NCI-H526 treated with DMSO at 0.1 percent for 48 hours (cell line): ENCODE measurements at places on chromosomes 16 and 17.

DNA sequence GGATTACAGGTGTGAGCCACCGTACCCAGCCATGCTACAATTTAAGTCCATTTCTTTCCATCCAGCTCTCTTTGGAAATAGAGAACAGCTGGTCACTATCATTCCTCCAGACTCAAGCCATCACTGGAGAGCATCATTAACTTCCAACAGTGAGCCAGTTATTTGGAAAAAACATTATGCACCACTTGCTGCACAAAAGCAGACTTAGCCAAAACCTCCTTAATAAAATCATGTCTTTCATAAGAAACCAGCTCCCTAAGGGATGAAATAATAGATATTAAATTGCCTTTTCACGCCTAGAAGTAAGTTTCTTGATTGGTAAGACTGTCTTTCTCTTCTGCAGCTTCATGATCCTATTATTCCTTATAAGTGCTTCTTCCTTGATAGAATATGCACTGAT lies 17.9 kb downstream of the SLC39A11 start:
- DNase-seq = no peak

DNA sequence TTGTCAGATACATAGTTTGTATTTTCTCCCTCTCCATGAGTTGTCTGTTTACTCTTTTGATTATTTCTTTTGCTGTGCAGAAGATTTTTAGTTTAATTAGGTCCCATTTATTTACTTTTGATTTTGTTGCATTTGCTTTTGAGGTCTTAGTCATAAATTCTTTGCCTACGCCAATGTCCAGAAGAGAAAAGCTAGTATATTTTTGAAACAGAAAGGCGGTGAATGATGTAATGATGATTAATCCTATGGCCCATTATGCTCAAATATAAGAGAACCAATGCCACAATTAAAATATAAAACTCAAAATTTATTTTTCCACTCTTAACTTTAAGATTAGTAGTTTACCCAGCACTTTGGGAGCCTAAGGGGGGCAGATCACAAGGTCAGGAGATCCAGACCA lies 59.8 kb upstream of the SMIM36 start:
- DNase-seq = no peak

GRCh38 chr16:49534901-49535610 lies 161.5 kb downstream of the C16orf78 start:
- DNase-seq = no peak

GRCh38 chr17:66665194-66665593 lies 169.7 kb upstream of the CACNG5 start:
- no peak for DNase-seq

DNA sequence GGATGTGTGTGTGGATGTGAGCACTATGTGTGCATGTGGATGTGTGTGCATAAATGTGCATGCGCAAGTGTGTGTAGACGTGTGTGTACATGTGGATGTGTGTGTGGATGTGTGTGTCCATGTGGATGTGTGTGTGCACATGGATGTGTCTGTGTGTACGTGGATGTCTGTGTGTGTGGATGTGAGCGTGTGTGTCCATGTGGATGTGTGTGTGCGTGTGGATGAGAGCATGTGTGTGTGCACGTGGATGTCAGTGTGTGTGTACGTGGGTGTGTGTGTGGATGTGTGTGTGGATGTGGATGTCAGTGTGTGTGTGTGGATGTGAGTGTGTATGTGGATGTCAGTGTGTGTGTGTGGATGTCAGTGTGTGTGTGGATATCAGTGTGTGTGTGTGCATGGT lies 63.6 kb upstream of the DOC2B start:
- no peak for DNase-seq

DNA sequence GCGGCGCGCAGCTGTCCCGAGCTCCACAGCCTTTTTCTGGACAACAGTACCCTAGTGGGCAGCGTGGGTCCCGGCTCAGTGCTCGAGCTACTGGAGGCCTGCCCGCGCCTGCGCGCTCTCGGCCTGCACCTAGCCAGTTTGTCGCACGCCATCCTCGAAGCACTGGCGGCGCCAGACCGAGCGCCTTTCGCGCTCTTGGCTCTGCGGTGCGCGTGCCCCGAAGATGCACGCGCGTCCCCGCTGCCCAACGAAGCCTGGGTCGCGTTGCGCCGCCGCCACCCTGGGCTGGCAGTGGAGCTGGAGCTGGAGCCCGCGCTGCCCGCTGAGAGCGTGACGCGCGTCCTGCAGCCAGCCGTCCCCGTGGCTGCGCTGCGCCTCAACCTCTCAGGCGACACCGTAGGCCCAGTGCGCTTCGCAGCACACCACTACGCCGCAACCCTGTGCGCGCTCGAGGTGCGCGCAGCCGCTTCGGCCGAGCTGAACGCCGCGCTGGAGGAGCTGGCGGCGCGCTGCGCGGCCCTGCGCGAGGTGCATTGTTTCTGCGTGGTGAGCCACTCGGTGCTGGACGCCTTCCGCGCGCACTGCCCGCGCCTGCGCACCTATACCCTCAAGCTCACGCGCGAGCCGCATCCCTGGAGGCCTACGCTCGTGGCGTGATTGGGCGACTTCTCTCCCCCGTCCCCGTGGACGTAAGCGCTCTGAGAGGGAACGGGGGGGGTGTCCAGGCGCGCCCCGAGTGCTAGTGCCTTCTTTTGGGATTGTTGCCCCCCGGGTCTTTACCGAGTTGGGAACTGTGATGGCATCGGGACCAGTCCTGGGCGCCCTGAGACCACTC lies 1.2 kb upstream of the HSF4 start:
- DNase-seq = peak; percentile 37

GRCh38 chr17:1847191-1847590 lies 17.4 kb downstream of the RPA1 start:
- no peak for DNase-seq

- DNase-seq = no peak
Observed at GRCh38 chr16:84085773-84086172, 31.0 kb downstream of the MBTPS1 start.

DNA sequence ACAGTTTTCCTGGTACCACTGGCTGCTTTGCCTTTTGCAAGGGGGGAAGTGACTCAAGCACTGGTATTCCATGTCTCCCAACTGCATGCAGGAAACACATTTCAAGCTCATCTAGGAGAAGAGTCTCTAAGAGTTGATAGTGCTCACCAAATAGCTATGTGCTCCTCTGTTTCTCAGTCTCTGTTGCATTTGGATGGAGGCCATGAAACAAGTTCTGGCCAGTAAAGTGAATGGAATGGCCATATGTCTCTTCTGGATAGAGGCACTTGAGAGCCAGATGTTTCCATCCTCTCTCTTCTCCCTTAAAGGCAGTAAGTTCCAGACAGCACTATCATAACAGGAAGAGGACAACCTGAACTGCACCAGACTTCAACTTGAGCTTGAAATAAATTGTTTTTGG lies 60.6 kb downstream of the C16orf82 start:
- DNase-seq = no peak

DNA sequence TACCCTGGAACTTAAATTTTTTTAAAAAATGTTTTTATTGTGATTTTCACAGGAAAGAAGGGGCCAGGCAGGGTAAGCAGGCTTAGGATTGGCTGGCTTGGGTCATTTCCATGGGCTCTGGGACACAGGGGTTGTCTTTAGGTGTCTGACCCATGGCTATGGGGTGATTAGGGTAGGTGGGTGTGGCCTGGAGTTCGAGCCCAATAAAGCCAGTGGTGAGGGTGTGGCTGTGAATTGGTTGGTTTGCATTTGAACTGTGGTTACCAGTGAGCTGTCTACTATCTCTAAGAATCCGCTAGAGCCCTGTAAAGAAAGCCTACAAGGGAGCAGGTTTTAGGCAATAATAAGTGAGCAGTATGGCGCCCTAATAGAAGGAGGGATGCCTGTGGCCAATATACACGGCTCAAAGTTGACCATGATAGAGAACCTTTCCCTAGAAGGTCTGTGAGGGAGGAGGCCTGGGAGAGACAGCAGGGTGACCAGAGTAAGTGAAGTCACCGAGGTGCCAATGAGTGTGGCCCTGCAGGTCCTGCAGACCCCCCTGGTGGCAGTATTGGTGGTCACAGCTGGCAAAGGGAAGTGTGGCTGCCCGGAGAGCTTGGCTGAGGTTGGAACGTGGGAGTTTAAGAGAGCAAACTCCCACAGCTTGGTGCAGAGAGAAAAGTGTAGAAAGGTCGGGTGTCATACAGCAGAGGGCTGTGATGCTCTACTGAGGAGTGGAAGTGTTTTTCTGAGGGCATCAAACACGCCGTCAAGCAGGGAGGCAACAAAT lies 454.0 kb downstream of the WWOX start:
- DNase-seq = no peak
